Neuronal stem cell (in vitro differentiated cells): ENCODE measurements at places on chromosomes 12 and 14.
A peak's percentile ranks its signal among the peaks of the same experiment; 100 is the strongest.

- H3K4me3 ChIP-seq, result no peak overlapping the region
- no peaks in the 10 kb centered on the region for H3K36me3 ChIP-seq
- no peak for DNase-seq
Measured at GRCh38 chr12:13811061-13811460, 170.3 kb downstream of the GRIN2B start.

DNA sequence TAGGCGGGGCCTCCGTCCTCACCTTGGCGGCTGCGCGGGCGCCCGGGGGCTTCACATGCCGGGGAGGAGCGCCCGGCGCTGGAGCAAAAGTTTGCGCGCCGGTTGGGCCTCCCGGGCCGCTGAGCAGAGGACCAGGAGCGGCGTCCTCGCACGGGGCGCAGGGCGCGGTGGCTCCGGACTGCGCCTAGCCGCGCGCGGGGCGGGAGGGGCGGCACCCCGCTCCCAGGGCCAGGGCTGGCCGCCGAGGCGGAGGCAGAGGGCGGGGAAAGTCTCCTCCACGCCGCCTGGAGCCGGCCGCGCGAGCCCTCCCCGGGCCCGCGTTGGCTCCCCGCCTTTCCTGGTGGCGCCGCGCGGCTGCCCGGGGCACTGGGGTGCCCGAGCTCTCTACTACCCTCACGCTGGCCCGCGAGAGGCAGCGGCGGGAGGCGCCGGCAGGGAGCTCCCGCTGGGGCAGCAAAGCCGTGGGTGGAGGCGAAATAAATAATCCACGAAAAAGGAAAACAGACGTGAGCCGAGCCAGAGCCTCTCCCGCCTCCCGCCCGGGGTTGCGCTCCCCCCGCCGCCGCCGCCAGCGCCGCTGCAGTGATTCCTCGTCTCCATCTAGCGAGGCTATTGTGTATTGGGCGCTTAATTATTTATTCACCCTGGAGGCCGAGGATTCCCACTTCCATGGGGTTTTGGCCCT is 400 bp upstream of the PRIMA1 start:
- no peaks in the 10 kb centered on the region for H3K36me3 ChIP-seq
- no peak overlapping the region for H3K27ac ChIP-seq
- DNase-seq, result peak; percentile 49
- peaks cover 10% of the 10 kb centered on the region for H3K4me1 ChIP-seq
- H3K27me3 ChIP-seq, result peaks cover 6% of the 10 kb centered on the region

DNA sequence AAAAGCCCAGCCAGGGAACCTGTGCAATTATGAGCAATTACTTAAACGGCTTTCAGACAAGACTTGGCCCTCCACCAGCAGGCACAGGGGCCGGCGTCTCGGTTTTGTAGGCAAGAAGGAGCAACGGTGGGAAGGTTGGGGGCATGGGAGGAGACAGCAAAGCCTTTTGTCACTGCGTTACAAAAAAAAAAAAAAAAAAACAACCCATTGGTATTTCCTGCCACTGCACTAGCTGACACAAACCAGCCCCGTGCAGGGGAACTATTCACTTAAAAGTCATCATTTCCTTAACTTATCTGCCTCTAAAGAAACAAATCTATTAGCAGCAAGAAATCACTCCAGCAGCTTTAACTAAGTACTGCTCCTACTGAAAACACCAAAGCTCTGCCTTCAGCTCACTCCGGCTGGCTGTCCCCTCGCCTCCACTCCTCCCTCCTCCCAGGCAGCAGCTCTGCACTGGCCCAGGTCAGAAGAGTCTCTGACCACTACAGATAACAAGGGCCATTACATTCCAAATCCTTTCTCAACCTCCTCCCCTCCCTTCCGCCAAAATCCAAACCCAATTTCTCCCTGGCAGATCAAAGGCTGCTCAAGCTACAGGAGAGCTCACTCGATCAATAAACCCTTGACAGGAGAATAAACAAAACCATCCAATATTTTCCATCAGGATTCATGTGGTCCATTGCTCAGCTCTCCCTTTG is 105.2 kb upstream of the CDKN3 start:
- H3K36me3 ChIP-seq, result no peaks in the 10 kb centered on the region
- H3K4me1 ChIP-seq, result peaks cover 6% of the 10 kb centered on the region
- H3K27ac ChIP-seq, result peak overlapping the region; percentile 44
- peak; percentile 18 for DNase-seq
- H3K4me3 ChIP-seq, result no peak overlapping the region

GRCh38 chr12:76666290-76666835 is 97.6 kb upstream of the ZDHHC17 start:
- DNase-seq, result no peak
- H3K4me3 ChIP-seq, result no peak overlapping the region
- H3K4me1 ChIP-seq, result peaks cover 3% of the 10 kb centered on the region

DNA sequence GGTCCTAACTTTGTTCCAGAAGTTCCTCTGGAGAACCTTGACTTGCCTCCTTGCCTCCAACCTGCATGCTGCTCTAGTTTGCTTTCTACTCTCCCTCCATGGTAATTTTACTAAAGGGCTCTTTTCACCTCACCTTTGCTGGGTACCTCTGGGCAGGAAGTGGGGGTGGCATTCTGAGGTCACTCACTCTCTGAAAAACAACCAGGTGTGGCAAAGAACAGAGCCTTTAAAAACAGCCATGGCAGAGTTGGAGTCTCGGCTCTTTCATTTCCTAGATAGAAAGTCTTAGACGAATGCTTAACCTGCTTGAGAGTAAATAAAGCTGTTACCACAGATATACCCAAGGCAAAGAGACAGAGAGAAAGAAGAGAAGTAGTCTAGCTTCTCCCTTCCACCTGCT is 827.9 kb downstream of the BCL11B start:
- no peaks in the 10 kb centered on the region for H3K4me1 ChIP-seq
- no peaks in the 10 kb centered on the region for H3K36me3 ChIP-seq
- no peak overlapping the region for H3K27ac ChIP-seq
- no peak overlapping the region for H3K4me3 ChIP-seq

GRCh38 chr12:85484387-85484786 is 204.4 kb downstream of the ALX1 start:
- no peaks in the 10 kb centered on the region for H3K27me3 ChIP-seq
- no peaks in the 10 kb centered on the region for H3K36me3 ChIP-seq
- no peak overlapping the region for H3K4me3 ChIP-seq
- DNase-seq, result no peak
- no peaks in the 10 kb centered on the region for H3K4me1 ChIP-seq

GRCh38 chr12:89984846-89985245 is 276.2 kb upstream of the ATP2B1 start:
- H3K4me3 ChIP-seq, result no peak overlapping the region
- DNase-seq, result no peak
- H3K27ac ChIP-seq, result no peak overlapping the region
- no peaks in the 10 kb centered on the region for H3K27me3 ChIP-seq

GRCh38 chr12:47038270-47038748 is 41.1 kb upstream of the PCED1B start:
- no peak overlapping the region for H3K27ac ChIP-seq
- no peaks in the 10 kb centered on the region for H3K27me3 ChIP-seq
- H3K36me3 ChIP-seq, result no peaks in the 10 kb centered on the region
- no peak overlapping the region for H3K4me3 ChIP-seq

- H3K4me1 ChIP-seq, result peaks cover 7% of the 10 kb centered on the region
- no peaks in the 10 kb centered on the region for H3K36me3 ChIP-seq
- DNase-seq, result no peak
- H3K27ac ChIP-seq, result no peak overlapping the region
Measured at GRCh38 chr12:5623411-5623810, 191.5 kb downstream of the NTF3 start.

GRCh38 chr12:71942703-71943102 is 4.1 kb downstream of the TPH2 start:
- H3K4me3 ChIP-seq, result no peak overlapping the region
- H3K27ac ChIP-seq, result no peak overlapping the region
- H3K27me3 ChIP-seq, result no peaks in the 10 kb centered on the region
- H3K4me1 ChIP-seq, result peaks cover 20% of the 10 kb centered on the region
- no peaks in the 10 kb centered on the region for H3K36me3 ChIP-seq

- no peak overlapping the region for H3K27ac ChIP-seq
- H3K4me3 ChIP-seq, result no peak overlapping the region
- no peak for DNase-seq
Measured at GRCh38 chr12:50786498-50787231, 22.8 kb downstream of the ATF1 start.

DNA sequence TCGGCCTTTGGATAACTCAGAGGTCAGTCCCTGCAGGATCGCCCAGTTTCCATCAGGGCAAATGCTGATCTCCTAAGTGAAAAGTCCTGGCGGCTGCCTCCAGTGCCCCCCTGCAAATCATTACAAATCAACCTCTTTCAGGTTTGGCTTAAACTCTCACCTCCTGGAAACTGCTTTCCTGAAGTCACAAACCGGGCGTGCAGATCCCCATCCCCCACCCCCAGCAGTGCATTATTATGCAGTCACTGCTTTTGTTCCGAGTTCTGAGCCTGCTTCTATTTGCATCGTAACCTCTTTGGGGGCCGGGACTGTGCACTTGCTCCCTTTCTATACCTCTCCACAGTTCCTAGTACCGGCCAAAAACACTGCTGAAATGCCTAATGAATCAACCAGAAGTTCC is at the start of gene USP44:
USP44 (minus strand) TSS at position 172 of the 400 bp plus-strand sequence. CDS start 17,220 bp downstream, outside the sequence.
- H3K36me3 ChIP-seq, result no peaks in the 10 kb centered on the region
- peak within 1 kb of the TSS; percentile 91 for H3K27ac ChIP-seq
- peaks cover 8% of the 10 kb centered on the region for H3K4me1 ChIP-seq
- peaks cover 69% of the 10 kb centered on the region for H3K27me3 ChIP-seq

DNA sequence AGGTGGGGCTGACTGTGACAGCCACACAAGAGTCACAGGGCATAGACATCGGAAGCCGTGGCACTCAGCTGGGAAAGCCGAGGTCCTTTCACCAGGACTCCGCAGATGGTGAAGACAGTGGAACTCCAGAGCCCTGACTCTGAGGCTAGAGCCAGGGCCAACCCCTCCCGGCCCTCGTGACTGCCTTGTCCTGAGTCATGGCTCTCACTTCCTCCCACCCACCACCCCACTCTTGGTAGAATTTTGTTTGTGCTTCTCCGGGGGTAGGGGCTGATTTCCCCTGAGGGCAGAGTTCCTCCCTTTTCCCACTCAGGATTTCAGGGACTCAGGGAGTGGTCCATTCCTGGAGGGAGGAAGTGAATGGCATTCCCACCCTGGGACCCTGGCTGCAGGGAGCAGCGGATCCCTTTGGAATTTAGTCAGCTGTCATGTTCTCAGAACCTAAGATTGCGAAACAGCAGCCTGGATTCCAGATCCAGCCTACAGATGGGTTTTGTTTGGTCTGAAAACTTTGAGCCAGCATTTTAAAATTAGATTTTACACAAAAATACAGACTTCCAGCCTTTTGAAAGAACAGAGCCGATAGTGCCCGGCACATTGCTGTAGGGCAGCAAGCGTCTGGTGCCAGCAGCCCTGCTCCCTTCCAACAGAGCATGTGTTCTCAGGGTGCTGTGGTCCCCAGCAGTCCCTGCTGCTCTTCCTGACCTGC is 50.7 kb downstream of the TPCN1 start:
- peaks cover 31% of the 10 kb centered on the region for H3K4me1 ChIP-seq
- no peak overlapping the region for H3K4me3 ChIP-seq
- H3K27me3 ChIP-seq, result no peaks in the 10 kb centered on the region

DNA sequence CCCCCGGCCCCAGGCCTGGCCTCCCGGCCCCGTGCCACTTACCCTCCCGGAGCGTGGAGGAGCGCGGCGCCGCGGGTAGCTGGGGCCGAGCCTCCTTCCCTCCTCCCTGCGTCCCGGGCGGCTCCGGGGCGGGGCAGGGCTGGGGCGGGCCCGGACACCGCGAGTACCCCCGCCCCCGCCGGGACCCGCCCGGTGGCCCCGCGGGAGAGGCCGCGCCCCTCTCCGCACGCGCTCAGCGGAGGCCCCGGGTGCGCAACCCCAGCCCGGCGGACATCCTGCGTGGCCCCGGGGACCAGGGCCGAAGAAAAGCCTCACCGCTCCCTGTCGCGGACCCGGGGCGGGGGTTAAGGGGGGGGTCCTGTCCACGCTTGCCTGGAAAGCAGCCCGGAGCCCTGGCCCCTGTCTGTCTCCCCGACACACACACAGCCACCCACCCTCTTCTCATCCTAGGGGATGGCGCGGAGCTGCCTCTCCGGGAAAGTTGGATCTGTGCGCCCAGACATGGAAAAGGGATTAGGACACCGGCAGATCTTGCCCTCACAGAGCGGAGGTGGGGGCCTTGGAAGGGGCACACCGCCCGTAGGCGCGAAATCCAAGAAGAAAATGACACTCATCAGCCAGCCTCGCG is at the start of gene SYNE3:
SYNE3 (minus strand) TSS at position 97 of the 628 bp plus-strand sequence. CDS start 40,829 bp downstream, outside the sequence.
- H3K4me1 ChIP-seq, result peaks cover 16% of the 10 kb centered on the region
- no peak for DNase-seq
- H3K4me3 ChIP-seq, result peak within 1 kb of the TSS; percentile 73
- peaks cover 43% of the 10 kb centered on the region for H3K27me3 ChIP-seq
- no peaks in the 10 kb centered on the region for H3K36me3 ChIP-seq
- no peak within 1 kb of the TSS for H3K27ac ChIP-seq

DNA sequence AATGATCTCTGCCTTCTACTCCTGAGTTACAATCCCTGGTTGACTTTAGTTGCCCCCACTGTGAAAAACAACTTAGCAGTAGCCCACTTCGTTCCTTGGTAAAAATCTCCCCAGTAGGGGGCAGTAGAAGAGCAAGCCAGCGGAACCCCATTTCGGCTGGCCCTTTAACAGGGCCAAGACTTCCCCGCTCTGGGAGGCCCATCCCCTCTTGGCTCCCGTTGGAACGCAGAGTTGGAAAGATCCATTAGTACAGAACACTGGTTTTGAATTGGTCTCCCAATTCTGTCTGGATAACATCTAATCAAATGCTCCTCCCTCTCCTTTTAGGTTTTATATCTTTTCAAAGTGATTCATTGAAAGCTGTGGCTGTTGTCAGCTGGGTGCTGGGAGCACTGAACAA is 1133.3 kb downstream of the BCL11B start:
- H3K27me3 ChIP-seq, result peaks cover 17% of the 10 kb centered on the region
- H3K4me3 ChIP-seq, result no peak overlapping the region
- H3K27ac ChIP-seq, result no peak overlapping the region
- peaks cover 13% of the 10 kb centered on the region for H3K4me1 ChIP-seq
- peak; percentile 43 for DNase-seq
- H3K36me3 ChIP-seq, result no peaks in the 10 kb centered on the region

GRCh38 chr12:1760566-1761382 is 59.6 kb upstream of the LRTM2 start:
- no peaks in the 10 kb centered on the region for H3K27me3 ChIP-seq
- no peak overlapping the region for H3K4me3 ChIP-seq
- peaks cover 49% of the 10 kb centered on the region for H3K36me3 ChIP-seq
- H3K27ac ChIP-seq, result no peak overlapping the region

DNA sequence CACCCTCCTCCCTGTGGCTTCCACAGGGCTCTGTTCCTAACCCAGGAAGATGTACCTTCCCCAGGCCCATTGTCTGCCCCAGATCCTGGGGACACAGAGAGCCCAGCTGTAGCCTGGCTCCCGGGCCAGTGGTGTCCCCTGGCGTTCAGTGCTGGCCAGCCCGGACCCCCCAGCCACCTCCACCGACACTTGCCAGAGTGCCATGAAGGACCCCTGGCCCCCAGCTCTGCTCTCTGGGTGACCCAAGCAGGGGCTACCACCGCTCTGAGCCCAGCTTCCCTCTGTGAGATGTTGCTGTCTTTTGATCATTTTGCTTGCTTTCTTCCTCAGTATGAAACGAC is 6.2 kb downstream of the INF2 start:
- H3K36me3 ChIP-seq, result peaks cover 6% of the 10 kb centered on the region
- no peaks in the 10 kb centered on the region for H3K27me3 ChIP-seq
- no peak for DNase-seq
- H3K4me3 ChIP-seq, result no peak overlapping the region
- no peak overlapping the region for H3K27ac ChIP-seq

- DNase-seq, result no peak
- H3K4me3 ChIP-seq, result no peak overlapping the region
- H3K4me1 ChIP-seq, result no peaks in the 10 kb centered on the region
- no peaks in the 10 kb centered on the region for H3K36me3 ChIP-seq
- H3K27ac ChIP-seq, result no peak overlapping the region
Measured at GRCh38 chr14:83992857-83993256, 1537.1 kb upstream of the FLRT2 start.
